ENCODE measurements at places on chromosomes 4 and X.

DNA sequence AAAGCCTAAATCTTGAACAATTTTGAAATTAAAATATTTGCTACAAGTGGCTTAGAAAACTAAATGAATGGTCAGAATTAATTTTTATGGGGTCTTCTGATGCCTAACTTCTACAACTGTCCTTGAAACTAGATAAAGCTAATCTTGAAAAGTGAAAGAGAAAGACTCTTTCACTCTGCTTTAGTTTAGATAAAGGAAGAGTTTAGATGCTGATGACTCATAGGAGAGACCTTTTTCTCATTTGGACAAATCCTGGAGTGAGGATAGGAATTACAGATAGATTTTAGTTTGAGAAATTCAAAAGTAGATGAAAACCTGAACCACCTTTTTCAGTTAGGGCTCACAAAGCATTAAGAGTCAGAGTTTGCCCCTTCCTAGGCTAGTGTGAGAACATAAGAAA lies 342.3 kb upstream of the GRID2 start:
- DNase-seq, result no peak

DNA sequence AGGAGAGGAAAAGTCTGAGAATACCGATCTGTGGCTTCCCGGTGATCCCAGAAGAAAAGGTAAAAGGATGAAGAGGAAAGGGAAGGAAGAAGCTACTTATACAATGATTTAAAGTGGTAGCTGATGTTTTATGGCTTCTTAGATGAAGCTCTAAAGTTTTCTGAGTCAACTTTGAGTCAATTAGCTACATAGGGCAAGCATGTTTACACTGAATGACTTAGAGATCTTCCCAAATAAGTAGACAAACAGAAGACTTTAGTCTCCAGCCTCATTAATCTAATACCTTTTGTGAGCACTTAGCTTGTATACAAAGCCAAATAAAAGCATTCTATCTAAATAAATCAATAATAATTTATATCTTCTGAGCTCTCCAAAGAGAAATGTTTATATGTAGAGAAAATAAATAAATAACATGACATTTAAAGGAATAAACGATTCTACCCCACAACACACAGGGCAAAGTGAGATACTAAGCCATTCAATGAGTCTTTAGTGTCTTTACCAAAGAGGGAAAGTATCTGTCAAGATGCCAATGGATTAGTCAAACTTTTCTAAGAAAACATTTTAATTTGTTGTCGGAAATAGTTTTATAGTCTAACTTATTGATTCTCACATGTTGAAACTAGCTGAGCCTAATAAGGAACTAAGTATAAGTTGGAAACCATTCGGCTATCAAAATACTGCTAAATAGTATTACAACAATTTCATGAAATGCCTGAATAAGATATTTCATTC lies 46.0 kb upstream of the TMEM184C start:
- no peak for DNase-seq

DNA sequence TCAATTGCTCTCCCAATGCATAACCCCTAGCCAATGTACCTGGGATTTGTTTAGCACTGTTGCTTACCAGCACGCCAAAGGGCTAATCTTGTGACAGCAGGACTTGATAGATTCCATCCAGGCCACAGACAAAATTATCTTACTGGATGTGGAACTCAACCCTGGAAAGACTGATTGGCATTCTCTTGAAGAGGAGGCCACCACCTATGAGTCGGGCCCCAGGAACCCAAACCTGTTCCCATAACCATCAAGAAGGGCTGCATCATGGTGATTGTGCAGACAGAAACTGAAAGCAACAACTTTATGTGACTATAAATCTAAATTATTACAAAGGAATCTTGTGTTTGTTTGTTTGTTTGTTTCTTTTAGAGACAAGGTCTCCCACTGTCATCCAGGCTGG lies 19.9 kb upstream of the TMEM255A start:
- no peak for DNase-seq

DNA sequence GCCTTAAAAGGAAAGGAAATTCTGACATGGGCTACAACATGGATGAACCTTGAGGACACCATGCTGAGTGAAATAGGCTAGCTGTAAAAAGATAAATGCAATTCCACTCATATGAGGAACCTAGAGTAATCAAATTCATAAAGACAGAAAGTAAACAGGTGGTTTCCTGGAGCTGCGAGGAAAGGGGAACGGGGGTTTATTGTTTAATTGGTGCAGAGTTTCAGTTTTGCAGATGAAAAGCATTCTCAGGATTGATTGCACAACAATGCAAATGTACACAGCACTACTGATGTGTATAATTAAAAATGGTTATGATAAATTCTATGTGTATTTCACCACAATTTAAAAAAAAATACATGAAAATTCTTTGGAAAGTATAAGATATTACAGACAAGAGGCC lies 24.0 kb downstream of the PLRG1 start:
- no peak for DNase-seq

GRCh38 chr4:80073473-80074008 lies 512 bp upstream of the ANTXR2 start:
- no peak for DNase-seq

- peak; percentile 50 for DNase-seq
Measured at GRCh38 chr4:42396752-42397634, at the start of gene SHISA3. Gene SHISA3 (plus strand): TSS chr4:42397488. CDS start chr4:42398057, 569 bp downstream.
